A549 treated with CORT108297 at 1 μM for 4 hours (cell line): ENCODE measurements at places on chromosomes 12 and 14. TPM values are rescaled to one million over a fixed set of nuclear protein-coding genes. Genes with fewer than 3 reads are reported as not detected.

Gene APOF
- total RNA-seq, result not detected in 5 replicates

Gene TEX22
- total RNA-seq, result 0.15 to 0.75 TPM (median 0.53 TPM) in 5 replicates

Gene RDH11
- total RNA-seq, result 60.2 to 63.0 TPM (median 60.9 TPM) in 5 replicates

Gene LMNTD1
- total RNA-seq, result not detected in 5 replicates

Gene SERPINA9
- 0.08 TPM in 1 of 5 replicates, not detected in the others for total RNA-seq

Gene AMN
- total RNA-seq, result 0.20 to 0.44 TPM (median 0.34 TPM) in 5 replicates

Gene TTC6
- 0.13 to 0.58 TPM (median 0.32 TPM) in 5 replicates for total RNA-seq

Gene NEUROD4
- total RNA-seq, result 0.02 TPM in 1 of 5 replicates, not detected in the others

Gene C12orf54
- not detected in 5 replicates for total RNA-seq

Gene TMTC3
- 7.8 to 13.4 TPM (median 11.3 TPM) in 5 replicates for total RNA-seq

Gene NKX2-1
- total RNA-seq, result 0.03 TPM in 1 of 5 replicates, not detected in the others

Gene FOXA1
- total RNA-seq, result 7.0 to 11.0 TPM (median 10.5 TPM) in 5 replicates

Gene ANKRD9
- 4.4 to 13.9 TPM (median 11.5 TPM) in 5 replicates for total RNA-seq

Gene CMKLR1
- total RNA-seq, result 0.03 TPM in 1 of 5 replicates, not detected in the others

Gene EML5
- total RNA-seq, result 0.47 to 0.76 TPM (median 0.63 TPM) in 5 replicates

Gene EPYC
- not detected in 5 replicates for total RNA-seq

Gene ADAM21
- total RNA-seq, result 0.03 TPM in 1 of 5 replicates, not detected in the others

Gene PLD4
- total RNA-seq, result 0.06 to 0.12 TPM (median 0.06 TPM) in 4 of 5 replicates, not detected in the other

Gene CD4
- 0.03 TPM in 1 of 5 replicates, not detected in the others for total RNA-seq

Gene CACNA2D4
- not detected in 5 replicates for total RNA-seq

Gene IL23A
- 0.35 to 1.0 TPM (median 0.57 TPM) in 5 replicates for total RNA-seq

Gene NDRG2
- 2.1 to 4.2 TPM (median 2.6 TPM) in 5 replicates for total RNA-seq

Gene KCNK10
- not detected in 5 replicates for total RNA-seq
